Urothelium cell line (cell line): ENCODE measurements at places on chromosomes 6 and 20.
A peak's percentile ranks its signal among the peaks of the same experiment; 100 is the strongest.

GRCh38 chr6:152209211-152209610 lies 401.7 kb downstream of the ESR1 start:
- no peak for DNase-seq

- no peak for DNase-seq
Measured at GRCh38 chr6:87181903-87182302, 26.5 kb downstream of the ZNF292 start.

DNA sequence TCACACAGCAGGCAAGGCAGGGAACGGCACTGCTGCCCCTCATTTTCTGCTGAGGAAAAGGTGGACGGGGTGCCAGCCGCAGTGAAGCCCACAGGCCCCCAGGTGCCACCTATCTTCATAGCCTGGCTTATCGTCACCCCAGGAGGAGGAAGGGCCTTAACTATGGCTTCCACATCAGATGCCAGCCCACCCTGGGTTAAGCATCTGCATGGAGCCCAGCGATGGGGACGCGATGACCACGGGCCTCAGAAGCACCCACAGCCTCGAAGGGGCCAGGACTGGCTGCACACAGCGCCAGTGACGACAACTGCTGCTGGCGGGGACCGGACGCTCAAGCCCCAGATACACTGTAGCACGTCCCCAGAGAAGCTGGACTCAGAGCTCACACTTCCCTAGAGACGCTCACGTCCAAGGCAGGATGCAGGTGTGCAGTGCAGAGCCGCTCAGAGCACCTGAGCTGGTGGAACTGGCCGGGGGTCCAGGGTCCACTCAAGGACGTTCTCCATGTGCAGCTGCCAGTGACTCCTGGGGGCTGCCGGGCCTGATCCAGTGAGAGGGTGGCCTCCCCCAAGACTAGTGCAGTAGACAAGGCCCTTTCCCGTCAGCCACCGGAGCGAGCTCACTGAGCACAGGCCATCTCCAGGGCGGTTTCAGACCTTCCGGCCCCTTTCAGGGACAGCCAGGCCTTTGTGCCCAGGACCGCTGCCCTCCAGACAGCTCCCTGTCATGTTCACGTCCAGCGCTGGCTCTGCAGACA lies 83.0 kb downstream of the YTHDF1 start:
- DNase-seq: no peak

DNA sequence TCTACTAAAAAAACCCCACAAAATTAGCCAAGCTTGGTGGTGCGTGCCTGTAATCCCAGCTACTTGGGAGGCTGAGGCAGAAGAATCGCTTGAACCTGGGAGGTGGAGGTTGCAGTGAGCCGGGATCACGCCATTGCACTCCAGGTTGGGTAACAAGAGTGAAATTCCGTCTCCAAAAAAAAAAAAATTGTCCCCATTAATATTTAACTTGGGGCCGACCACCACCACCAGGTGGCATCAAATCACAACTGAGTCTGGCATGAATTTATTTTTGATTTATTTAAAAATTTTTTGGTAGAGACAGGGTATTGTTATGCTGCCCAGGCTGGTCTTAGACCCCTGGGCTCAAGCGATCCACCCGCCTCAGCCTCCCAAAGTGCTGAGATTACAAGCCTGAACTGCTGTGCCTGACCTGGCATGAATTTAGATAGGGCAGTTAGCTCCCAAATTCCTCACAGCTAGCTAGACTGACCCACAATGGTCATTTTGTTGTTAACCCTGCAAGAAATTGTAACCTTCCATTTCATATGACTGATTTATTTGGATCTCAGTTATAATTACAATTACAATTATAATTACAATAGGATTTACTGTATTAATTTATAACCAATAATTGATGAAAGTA lies 17.1 kb upstream of the BEND3 start:
- no peak for DNase-seq

GRCh38 chr6:151148111-151148510 lies 91.7 kb upstream of the AKAP12 start:
- no peak for DNase-seq

DNA sequence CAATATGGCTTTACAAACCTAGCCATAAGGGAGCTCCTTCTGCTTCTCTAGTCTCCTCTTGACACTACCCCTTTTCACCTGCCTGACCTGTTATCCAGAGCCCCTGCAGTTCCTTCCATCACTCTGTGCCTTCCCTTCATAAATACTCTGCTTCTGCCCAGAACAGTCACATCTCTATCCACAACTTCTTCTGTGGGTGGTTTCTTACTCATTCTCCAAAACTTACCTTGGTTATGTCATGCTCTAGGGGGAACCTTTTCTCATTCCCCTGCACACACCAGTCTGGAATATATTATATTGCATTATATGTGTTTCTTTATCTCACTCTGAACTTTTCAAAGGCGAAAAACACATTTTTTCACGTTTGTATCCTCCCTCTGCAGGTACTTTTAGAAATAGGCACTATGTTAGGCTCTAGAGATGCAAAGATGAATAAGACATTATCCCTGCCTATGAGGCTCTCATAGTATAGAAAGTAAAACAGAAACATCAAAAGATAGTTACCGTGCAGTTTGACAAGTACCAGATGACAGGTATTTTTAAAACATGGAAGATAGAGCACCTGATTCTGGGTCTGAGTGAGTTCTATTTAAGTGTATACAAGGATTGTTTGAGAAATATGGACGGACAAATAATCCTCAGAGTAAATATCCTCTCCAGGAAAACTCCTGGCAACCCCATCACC lies 51.5 kb downstream of the AIG1 start:
- DNase-seq: no peak

DNA sequence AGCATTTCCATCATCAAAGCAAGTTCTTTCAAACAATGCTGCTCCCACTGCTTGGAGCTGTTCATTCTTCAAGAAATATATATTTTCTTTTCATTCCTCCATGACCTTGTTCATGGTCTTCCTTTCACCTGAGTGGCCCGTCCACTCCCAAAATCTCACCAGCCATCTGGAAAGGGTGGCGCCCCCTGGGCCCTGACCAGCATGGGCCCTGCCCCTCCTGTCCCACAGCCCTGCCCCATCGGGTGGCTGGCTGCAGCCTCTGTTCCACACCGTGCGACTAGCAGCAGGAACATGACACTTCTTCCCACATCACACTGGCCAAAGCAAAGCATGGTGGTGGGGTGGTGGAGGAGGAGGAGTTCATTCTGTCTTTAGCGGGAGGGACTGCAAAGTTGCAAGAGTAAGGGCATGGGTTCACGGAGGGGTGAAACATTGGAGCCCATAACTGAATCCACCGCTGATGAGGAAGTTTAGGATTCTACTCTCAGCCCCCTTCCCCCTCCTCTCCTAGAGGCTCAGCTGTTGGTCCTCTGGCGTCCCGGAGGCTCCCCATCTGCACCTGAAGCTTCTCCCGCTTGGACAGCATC lies 195.2 kb upstream of the SLC24A3 start:
- DNase-seq: no peak

- DNase-seq: no peak
Measured at GRCh38 chr6:167399051-167399387, 74.1 kb downstream of the TTLL2 start.

- no peak for DNase-seq
Measured at GRCh38 chr20:48425817-48426612, 401.8 kb downstream of the PREX1 start.

DNA sequence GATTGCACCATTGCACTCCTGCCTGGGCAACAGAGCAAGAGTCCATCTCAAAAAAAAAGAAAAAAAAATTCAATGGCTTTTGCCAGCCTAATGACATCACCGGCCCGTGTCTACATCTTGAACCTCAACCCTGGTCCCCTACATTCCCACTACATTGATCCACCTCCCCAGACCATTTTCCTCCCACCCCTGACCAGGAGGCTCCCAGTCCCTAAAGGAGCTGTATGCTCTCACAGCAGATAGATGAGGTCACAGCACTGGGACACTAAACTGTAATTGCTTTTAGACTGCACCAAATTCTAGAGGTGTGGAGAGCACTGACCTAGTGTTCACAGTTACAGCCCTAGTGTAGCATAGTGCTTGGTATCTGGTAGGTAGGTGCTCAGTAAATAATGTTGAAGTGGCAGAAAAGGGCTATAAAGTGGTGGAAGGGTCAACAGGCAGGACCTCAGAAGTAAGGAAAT lies 10.7 kb downstream of the TGIF2 start:
- no peak for DNase-seq

DNA sequence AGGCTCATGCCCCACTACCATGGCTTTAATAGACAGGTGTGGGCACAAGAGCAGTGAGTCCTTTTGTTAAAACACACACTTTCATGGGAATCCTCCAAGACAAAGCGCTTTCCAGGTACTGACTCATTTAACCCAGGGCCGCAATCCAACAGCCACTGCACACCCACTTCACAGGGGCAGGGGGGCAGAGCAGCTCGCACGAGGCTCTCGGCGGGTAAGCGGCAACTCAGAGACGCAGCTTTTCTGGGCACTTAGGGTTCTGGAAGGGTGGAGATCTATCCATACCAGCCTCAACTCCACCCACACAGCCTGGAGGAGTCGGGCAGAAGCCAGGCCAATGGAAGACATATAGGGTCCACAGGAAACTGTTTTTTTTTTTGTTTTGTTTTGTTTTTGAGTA lies 28.6 kb downstream of the PSMG4 start:
- DNase-seq: no peak

GRCh38 chr6:158661156-158661685 lies 11.4 kb downstream of the SYTL3 start:
- no peak for DNase-seq

GRCh38 chr20:17854307-17854903 lies 114.2 kb downstream of the SNX5 start:
- peak; percentile 48 for DNase-seq

- DNase-seq: no peak
Measured at GRCh38 chr20:23924751-23925150, 45.2 kb upstream of the CST5 start.

DNA sequence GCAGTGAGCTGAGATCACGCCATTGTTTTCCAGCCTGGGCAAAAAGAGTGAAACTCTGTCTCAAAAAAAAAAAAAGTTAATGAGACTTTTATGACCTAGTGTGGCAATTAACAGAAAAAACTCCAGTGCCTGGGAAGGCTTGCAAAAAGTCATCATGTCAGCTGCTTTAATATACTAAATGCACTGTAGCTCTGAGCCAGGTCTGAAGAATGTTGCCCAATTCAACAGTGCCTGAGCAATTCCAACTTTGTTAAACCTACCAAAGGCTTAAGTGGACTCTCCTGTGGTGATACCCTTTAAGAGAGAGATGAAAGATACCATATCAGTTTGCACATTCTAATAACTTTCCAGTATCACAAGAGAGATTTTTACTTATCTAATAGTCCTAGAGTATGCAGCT lies 6.5 kb upstream of the ROS1 start:
- DNase-seq: no peak

DNA sequence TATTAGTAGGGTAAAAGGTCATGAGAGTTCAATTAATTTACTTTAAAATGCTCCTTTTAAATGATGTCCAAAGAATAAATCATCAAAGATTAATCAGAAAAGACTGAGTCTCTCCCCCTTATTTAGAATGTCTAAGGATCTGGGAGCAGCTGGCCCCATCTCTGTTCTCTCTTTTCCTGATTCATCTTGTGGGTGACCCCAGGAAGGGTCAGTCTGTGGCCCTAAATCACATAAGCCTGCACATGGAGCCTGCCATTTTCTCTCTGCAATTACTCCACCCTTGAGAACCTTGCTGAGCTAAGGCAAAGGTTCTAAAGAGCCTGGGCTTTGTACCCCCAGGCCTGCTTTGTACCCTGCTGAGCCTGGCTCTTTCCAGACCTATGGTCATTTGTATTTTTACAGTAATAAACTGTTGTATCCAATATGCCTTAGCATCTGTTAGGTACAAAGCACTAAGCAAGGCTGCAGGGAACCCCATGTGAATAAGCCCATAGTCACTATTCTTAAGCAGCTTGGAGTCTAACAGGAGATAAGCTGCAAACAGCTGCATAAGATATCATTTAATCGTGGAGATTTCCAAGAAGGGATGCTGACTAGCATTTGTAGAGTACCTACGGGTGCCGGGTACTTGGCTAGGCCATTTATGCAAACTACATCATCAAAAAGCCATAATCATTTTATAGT lies 431.0 kb upstream of the MARCKS start:
- no peak for DNase-seq

DNA sequence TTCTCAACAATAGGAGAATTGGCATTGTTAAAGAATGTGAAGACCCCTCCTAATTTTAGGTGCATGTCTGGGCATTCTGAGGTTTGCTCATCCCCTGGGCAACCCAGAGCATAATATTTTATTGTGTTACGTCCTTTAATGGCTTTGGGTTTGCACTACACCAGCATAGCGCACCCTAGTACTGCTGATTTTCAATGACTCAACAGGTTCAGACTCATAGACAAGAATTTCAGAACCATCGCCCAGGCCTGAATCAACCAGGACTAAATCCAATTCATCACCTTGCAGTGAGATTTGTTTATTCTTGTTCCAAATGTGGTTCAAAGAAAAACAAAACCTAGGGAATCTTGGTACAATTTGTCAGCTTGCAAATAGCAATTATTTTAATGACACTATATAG lies 137.8 kb upstream of the PHACTR1 start:
- DNase-seq: peak; percentile 16
